Left renal cortex interstitium (tissue), 4 donors: ENCODE measurements at places on chromosomes 11 and 22.

DNA sequence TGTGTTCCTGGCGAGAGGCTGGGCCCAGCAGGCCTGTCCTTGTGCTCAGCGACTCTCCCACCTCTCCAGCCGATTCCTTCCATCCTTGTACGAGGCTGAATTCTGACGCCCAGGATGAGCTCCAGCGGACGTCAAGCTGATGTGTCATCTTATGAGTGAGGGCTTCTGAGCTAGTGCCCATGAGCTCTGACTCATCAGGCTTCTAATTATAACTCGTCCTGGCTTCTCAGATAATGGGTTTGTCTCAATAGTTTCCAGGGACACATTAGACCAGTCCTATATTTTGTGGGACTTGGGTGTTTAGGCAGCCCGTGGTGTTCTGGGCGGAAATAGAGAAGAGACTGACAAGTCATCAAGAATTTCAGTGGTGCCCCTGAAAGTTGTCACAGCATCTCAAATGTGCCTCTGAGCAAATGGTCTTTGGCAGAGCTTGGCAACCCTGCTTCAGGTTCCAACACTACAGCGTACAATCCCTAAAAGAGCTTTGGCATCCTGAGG lies 108.2 kb upstream of the CD44 start:
- DNase-seq = no peak

GRCh38 chr11:14551380-14551779 lies 31.2 kb upstream of the PSMA1 start:
- no peak for DNase-seq

DNA sequence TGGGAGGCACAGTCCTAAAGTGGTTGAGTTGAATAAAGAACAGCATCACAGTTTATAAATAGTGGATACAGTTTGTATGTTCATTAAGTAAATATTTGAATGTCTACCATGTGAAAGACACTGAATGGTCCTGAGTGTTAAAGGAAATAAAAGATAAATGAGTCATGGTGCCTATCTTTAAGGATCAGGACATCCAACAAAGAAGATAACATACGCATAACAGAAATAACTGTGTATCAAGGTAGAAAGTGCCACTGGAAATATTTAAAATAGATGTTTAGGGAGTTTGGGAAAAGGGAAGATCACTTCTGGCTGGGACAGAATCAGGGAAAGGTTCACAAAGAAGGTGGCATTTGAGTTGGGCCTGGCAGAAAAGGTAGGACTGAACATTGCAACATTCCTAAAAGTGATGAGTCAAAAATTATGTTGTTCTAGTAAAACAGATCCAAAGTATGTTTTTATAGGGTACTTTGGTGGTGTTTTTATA lies 41.5 kb downstream of the CSTPP1 start:
- DNase-seq = no peak

DNA sequence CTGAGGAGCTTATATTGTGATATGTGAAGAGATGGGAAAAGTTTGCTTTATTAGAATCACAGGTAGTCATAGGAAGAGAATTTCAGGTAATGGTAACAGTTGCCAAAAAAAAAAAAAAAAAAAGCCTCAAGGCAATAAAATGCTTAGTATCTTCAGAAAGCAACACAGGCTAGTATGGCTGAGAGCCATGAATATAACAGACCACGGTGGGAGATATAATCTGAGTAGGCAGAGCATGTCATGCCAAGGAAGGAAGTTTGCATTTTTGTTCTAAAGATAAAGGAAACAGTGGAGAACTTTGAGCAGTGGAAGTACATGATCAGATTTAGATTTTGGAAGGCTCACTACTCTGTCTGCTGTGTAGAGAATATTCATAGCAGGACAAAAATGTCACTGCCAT lies 211.4 kb downstream of the ETS1 start:
- DNase-seq = no peak

- DNase-seq = no peak
Observed at GRCh38 chr11:126587541-126587940, 232.1 kb downstream of the ST3GAL4 start.

GRCh38 chr11:88292171-88292843 lies 45.2 kb downstream of the CTSC start:
- no peak for DNase-seq

DNA sequence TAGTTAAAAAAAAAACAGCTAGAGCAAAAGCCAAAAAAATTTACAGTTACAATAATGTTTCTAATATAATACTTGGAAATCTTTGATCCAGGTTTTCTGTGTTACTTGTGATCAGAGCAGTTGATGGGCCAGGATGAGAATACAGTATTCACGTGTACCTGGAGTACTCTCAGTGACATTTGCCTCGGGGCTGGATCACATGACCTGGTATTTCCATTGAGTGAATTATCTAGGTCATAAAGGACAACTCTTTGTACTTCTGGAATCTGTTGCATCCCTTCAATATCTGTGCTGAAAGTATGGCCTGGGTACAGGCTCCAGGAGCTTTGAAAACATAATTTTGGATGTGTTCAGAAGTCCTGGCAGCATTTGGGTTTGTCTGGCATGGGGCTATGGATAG lies 93.5 kb downstream of the GRAMD1B start:
- DNase-seq = no peak

GRCh38 chr22:23984430-23984829 lies 4.5 kb downstream of the GSTT2 start:
- no peak for DNase-seq

DNA sequence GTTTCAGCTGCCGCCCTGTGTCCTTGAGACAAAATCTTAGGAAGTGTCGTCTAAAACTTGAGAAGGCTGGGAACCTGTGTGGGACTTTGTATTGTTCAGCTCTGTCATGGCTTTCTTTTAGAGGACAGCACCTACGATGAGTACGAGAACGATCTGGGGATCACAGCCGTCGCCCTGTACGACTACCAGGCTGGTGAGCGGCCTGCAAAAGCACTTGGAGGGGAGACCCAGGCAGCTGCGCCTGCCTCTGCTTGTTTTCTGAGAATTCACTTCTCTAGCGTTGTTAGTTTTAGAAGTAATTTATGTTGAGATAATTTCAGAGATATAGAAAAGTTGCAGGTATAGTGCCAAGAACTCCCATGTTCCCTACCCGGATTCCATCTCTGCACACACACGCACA lies 35.2 kb downstream of the CTTN start:
- DNase-seq = no peak

- peak; percentile 63 for DNase-seq
Observed at GRCh38 chr11:47269829-47270305, at the start of gene MADD. TSS of gene MADD (plus strand) at chr11:47270133.

DNA sequence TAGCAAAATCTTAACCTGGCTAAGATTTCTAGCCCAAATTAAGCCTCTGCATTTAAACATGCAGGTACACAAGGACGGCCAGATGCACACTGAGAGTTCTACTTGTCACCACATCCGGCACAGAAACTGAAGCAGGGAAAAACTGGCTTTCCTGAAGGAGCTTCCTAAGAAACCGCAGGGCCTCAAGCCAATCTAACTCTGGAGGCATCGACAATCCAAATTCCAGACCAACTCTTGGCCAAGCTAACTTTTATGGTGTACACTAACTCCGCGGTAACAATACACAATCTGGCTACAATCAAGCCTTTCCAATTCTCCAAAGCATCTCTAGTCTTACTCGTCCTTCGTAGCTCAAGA lies 1.2 kb downstream of the MSANTD2 start:
- no peak for DNase-seq

GRCh38 chr11:64810891-64811272 lies 531 bp upstream of the MEN1 start:
- DNase-seq = no peak

DNA sequence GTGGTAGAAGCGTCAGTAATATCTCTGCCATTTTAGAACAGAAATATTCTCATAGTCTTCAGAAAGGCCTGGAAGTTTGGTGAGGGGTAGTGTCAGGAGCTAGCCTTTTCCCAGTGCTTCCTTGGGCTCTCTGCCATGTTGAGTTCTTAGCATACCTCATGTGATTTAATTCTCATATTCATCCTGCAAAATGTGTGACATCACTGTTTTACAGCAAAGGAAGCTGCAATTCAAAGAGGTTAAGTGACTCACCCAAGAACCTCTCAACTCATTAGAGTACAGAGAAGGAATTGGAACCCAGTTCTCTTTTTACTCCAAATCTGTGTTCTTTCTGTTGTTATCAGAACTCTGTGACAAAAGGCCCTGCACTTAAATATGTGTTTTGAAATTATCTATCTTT lies 72.1 kb downstream of the RNF169 start:
- no peak for DNase-seq

GRCh38 chr11:118449316-118449918 lies 13.1 kb downstream of the KMT2A start:
- DNase-seq = no peak
